H1 (cell line): ENCODE measurements at places on chromosomes 5 and 9. TPM values are rescaled to one million over a fixed set of nuclear protein-coding genes. Genes with fewer than 3 reads are reported as not detected.

Gene CDX1
- not detected in 2 replicates for total RNA-seq

DNA sequence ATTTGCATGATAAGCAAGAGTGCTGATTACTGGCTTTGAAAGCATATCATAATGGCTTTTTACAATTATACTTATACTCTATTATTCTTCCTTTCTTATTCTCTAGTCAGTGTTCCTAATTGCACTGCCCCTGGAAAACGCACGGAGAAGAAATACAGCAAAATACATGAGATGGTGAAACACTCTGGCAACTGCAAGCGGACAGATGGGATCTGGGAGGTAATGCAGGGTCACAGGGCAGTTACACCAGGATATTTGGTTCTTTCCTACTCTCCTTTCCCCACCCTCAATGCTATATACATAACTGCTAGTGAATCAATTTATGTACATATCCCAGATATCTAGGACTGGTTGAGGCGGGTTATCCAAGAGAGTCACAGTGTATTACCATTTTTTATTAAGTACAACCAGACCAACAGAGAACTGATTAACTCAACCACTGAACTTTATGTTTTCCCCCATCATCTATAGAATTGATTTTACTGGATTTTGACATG lies 423.7 kb downstream of the ZSWIM6 start:
- DNase-seq, result no peak

- DNase-seq, result no peak
These were observed 24.0 kb downstream of the RAPGEF6 start for GRCh38 chr5:131611064-131611381.

- DNase-seq, result no peak
These were observed 145.4 kb downstream of the KCTD16 start for GRCh38 chr5:144315994-144316634.
